ENCODE measurements at places on chromosomes 1 and 21. TPM values are rescaled to one million over a fixed set of nuclear protein-coding genes. Genes with fewer than 3 reads are reported as not detected.

GRCh38 chr1:217896490-217896889, 265.3 kb downstream of the SPATA17 start:
- no peak for DNase-seq

GRCh38 chr1:34427170-34427569, 250.5 kb downstream of the C1orf94 start:
- no peak for DNase-seq

DNA sequence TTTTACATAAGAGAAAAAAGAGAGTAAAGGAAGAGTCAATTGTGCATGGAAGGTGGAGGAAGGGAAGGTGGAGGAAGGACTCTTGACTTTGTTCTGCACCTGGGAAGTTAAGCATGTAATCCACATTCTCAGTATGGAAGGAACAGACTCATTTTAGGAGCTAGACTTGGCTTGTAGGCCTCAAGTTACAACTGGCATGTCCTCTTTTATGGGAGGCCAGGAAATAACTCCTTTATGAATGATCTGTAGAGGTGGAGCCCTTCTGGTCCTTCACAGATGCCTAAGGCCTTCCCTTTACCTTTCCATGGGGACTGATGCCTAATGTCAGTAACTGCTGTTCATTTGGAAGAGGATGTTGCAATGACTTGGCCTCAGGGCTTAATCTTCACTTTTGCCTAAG, 29.4 kb upstream of the CCSAP start:
- DNase-seq, result no peak

- no peak for DNase-seq
Observed at GRCh38 chr1:151991663-151992302, 1.9 kb downstream of the S100A10 start.

DNA sequence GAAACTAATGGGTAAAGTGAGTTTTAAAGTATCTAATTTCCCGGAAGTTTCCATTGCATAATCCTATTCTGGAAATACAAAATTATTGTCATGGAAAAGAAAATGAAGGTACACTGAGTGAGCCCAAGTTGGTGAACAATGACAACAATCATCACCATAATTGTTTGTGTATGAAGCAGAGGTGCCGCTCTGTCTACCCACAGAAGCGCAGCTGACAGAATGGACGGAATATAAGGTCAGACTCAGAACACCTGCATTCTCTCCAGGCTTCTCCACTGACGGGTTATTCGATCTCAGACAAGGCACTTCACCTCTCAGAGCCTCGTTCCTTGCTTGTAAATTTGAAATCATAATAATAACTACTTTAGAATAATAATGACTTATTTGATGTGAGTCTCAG, 99.1 kb upstream of the NGF start:
- DNase-seq, result no peak

GRCh38 chr21:45041351-45041805, 33.0 kb upstream of the ADARB1 start:
- no peak for DNase-seq

Gene IL24
- total RNA-seq, result not detected

GRCh38 chr1:89710498-89711139, 77.7 kb downstream of the LRRC8C start:
- DNase-seq, result no peak

DNA sequence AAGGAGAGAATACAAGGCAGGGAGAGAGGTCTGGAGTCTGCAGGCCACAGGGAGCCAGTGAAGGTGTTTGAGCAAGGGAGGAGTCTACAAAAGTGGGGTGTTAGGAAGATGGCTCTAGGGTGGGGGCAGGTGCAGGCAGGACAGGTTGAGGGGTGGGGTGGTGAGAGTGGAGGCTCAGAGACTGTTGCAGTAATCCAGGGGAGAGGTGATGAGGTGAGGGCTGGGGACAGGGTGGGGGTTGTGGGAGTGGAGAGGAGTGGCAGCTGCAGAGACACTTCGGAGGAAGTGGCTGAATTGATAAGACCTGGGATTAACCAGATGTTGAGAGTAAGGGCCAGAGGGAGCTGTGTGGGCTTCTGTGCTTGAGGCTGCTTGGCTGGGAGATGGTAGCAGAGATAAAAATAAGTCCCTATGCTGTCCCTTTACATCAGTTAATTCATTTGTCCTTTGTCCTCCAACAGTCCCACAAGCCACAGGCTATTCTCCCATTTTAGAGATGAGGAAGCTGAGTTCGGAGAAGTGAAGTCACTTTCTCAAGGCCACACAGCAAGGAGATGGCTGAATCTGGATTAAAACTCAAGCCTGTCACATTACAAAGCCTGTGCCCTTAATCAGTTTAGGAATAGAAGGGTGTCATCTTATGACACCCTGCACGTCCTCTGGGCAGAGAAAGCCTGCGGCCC, 54.8 kb upstream of the SYNC start:
- DNase-seq, result no peak

DNA sequence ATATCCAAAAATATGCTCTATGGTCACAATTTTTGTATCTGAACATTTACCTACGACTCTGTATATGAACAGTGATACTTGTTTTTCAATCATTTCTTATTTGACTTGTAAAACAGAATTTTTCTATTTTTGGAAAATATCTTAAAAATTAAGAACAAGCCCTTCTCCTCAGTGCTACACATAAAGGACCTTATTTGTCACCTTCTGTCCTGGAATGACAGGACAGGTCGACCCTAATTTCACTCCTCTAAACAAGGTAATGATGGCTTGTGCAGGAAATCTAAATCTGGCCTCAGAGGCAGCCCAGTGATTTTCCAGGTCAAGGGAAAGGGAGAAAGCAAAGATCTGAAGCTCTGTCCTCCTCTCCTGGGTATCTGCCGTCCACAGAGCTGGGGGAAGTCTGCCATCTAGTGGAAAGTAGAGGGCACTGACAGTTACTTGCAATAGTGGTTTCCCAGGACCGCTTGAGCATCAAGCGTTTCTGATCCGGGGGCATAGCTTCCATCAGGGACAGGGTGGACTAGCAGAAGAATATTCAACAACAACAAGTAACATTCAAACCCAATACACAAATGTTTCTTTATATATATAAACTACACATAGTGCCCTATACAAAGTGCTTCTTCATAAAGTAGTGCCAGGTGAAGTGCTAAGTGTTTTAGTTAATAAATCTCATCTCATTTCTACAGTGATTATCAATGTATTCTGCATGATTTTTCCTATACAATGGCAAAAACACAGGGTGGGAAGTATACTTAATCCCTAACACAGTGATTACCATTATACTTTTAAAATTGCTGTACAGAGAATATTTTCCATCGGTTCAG, 74.6 kb downstream of the SLC25A24 start:
- no peak for DNase-seq

Gene TACSTD2
- total RNA-seq, result 565 TPM

Gene BTF3L4
- total RNA-seq, result 36.5 TPM

Gene HMCN1
- 6.7 TPM for total RNA-seq

- no peak for DNase-seq
Observed at GRCh38 chr1:167332503-167332902, 111.8 kb downstream of the POU2F1 start.

DNA sequence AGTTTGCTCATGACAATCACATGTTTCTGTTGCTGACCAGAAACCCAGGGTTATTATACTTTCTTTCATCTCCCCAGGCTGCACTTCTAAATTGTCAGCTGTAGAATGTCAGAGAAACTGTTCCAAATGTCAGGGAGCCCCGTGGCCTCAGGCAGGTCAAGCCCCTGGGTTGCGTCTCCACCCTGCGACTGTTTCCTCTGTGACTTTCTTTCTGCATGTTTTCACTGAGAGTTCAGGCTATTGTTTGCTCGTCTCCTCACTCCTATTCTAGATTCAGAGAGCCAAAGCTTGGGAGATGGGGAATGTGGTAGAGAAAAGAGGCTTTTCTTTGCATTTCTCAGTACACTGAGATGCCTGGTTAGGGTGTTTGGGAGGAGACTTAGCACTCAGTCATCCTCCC, 97.4 kb downstream of the CENPF start:
- no peak for DNase-seq

- DNase-seq, result no peak
Observed at GRCh38 chr1:245510144-245510543, 355.4 kb downstream of the KIF26B start.

- DNase-seq, result no peak
Observed at GRCh38 chr1:176794897-176795508, 332.0 kb downstream of the PAPPA2 start.

DNA sequence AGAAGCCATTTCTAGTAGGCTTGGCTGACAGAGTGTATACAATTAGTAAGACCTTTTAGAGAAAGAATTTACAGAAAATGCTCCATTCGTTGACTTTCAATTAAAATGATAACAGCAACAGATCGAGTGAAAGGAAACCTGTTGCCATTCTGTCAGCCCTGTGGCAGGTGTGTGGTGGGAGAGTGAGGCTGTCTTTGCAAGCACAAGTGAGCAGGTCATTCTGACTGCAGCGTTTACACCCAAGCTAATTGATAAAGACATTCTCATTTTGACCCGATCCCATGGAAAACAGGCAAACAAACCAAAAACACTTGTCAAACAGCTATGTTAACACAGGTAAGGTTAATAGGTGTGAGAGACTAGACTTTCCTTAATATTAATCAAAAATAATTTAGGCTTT, 257.3 kb downstream of the PTBP2 start:
- no peak for DNase-seq

Gene S100B
- 0.57 TPM for total RNA-seq

DNA sequence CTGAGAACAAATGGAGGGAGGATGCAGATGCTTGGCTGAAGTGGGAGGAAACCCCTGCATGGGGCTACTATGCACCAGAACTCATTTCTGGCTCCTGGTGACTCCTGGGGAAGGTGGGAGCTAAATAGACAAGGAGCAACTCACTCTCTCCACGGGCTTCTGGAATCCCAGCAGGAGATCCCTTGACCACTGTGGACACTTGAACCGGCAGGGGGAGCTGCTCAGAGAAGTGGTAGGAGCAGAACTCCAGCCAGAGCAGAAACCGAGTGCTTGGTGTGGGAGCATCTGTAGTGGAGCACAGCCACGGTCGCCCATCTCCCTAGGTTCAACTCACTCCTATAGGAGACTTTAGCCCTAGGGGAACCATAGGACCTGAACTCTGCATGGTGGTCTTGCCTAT, 205.6 kb upstream of the GJB5 start:
- DNase-seq, result no peak

DNA sequence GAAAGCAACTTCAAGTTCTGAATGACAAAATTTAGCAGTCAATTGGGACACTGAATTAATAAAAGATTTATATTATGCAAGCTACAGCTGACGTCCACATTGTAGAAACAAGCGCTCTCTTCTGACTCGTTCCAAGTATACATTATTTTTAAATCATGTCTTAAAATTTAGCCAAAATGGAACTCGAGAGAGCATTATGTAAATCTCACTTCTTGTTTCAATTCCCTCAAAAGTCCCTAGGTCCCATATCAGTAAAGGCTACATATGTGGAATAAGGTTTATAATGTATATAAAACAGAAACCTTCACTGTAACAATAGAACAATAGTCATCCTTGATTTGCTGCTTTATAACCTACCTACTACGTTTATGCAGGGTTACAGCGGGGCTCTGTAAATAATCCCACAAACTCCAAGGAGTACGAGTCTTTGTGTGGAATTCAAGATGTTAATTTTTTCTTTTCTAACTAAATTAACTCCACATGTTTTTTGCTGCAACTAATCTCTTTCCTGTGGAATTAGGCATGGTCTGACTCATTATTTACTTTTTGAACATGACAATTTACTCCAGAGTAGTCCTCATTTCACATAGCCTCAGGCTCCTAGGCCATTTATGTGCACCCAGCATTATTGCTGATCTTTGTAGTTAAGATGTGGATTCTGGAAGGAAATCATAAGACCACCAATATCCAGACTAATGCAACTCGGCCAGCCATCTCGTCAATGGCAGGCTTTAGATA, 785.1 kb downstream of the LTN1 start:
- DNase-seq, result no peak

Gene TMEM81
- total RNA-seq, result 2.2 TPM

Gene ALPL
- total RNA-seq, result 5.1 TPM

DNA sequence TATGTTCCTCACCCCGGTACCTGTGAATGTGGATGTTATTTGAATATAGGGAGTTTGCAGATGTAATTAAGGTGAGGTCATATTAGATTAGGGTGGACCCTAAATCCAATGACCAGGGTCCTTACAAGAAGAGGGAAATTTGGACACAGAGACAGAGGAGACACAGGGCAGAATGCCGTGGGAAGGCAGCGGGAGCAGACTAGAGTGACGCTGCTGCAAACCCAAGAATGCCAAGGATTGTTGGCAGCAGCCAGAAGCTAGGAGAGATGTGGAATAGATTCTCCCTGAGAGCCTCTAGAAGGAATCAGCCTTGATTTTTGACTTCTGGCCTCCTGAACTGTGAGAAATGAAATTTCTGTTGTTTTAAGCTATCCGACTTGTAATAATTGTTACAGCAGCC, 53.6 kb downstream of the SPATA46 start:
- no peak for DNase-seq

DNA sequence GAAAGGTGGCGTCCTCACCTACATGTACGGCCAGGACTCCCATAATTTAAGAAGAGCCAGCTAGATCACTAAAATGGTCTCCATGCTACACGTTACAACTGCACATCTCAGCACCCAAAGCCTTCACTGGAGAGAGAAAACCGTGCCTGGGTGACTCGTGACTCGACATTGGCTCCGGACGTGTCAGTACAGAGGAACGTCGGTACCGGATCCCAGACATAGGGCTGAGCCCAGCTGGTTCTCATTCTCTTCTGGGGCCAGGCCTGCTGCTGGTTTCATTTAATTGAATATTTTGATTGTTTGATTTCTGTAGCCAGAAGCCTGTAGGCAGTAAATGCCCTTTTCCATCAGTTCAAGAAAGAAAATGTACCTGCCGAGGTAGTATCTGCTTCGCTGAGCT, 93.1 kb downstream of the HHIPL2 start:
- no peak for DNase-seq

DNA sequence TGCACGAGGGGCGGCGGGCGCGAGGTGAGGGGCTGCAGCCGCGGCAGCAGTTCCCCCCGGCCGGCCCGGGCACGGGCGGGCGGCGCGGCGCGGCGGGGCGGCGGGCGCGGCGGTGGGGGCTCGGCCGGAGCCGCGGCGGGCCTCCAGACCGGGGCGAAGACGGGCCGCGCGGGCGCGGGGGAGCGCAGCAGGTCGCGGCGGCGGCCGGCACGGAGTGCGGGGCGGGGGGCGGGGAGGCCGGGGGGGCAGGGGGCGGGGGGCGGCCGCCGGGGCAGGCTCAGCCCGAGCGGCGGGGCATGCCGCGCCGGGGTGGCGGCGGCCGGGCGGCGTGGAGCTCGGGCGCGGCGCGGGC, 311 bp downstream of the IRF2BP2 start:
- no peak for DNase-seq

DNA sequence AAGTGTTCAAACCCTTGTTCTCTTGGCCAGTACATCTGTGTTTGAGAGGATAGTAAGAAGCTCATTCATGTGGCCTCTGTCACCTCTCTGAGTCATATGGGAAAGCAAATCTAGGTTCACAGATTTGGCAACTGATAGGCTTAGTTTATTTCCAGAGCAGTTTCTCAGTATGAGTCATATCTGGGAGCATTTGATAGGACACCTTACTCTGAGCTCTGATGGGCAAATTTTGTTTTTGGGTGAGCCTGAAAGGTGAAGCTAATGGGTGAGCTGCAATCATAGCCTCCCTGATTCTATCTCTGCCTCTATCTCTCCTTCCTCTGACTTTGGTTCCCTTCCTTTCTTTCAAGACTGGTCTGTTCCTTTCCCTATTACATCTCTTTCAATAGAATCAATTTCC, 134.4 kb downstream of the S1PR1 start:
- no peak for DNase-seq

GRCh38 chr1:153495536-153495935, 35.1 kb upstream of the S100A7 start:
- DNase-seq, result no peak
